ENCODE measurements at places on chromosomes 16 and 17.
A peak's percentile ranks its signal among the peaks of the same experiment; 100 is the strongest.

DNA sequence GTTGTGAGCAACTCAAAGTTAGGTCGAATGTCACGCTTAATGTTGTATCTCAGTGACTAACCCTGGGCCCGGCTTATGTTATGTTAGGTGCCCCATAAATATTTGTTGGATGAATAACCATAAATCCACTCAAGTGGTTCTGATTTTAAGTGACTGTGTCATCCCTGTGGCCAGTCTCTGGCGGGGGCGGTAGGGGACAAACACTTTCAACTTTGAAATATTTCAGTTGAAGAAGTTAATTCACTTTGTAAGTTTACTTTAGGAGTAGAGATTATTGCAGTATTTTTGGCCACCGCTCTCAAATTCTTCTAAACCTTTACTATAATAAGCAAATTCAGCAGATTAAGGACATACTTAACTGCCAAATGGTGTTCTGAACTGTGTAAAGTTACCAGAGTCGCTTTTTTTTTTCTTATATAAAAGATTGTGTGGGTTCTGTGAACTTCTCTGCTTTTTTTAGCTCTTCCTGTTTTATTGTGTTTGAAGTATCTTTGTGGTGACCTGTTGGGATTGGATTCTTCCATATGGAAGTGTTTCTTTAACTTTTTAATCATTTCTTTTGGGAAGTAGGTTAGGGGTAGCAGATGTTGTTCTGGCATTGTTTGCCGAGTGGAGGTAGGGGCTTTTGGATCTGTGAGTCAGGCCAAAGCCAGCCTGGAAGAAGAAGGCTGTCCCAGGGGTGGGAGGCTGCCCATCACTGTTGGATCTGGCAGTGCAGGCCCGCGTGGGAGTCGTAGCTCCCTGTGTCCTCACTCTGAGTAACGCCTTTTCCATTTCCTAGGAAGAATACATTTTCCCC is 61.4 kb upstream of the TBX2 start:
- no peak for DNase-seq

GRCh38 chr16:27189335-27189972 is 13.9 kb upstream of the KDM8 start:
- no peak for DNase-seq

DNA sequence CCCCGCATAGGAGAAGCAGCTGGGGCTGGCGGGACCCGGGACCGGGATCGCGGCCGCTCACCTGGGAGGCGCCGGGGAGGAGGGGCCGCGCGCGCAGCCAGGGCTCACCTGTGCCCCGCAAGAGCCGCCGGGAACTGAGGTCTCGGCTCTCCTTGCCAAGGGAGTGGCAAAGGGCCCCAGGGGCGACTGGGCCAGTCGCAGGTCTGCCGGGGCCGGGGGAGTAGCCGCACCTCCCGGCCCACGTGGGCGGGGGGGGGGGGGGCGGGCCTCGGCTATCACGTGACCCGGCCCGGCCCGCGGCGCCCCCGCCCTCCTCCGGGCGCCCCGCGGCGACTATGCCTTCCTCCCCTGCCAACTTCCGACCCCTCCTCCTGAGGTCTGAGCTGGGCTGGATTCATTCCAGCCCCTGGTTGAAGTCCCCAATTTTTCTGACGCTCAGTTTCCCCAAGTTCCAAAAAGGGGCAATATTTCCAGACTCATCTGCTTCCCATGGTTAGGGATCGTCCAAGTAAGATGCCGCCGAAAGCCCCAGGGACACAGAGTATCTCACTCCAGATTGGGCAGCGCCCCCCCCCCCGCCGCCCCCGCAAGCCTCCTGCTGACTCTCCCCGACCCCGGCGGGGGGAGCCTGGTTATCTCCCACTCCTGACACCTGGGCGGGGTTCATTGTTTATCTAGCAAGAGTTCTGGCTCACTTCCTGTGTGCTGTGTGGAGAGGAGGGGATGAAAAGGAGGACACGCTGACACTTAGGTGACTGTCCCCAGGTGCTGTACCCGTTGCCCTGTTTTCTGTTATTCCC is at the start of gene TMC6:
TMC6 (minus strand) TSS at position 205 of the 800 bp plus-strand sequence. CDS start 1,923 bp downstream, outside the sequence.
- peak; percentile 56 for DNase-seq

GRCh38 chr17:18851201-18851600 is 6.7 kb upstream of the PRPSAP2 start:
- DNase-seq, result no peak

- DNase-seq, result no peak
Measured at GRCh38 chr16:28597692-28598261, 927 bp upstream of the SULT1A2 start.

GRCh38 chr16:61083711-61084110 is 952.5 kb downstream of the CDH8 start:
- no peak for DNase-seq

DNA sequence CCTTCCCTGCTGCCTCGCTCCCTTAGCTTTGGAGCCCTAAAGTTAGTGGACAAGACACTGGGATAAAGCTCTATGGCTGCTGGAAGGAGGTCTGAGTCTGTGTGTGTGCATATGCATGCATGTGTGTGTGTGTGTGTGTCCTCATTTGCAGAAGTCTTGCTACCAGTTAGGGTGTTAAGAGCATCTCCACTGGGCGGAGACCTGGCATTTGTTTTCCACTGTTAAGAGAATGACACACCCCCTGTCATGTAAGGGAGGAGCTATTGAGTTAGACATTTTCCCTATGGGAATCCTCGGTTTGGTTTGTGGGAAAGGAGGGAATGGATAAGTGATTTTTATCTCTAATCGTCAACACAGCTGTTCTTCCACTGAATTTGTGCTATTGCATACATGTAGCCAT is 24.8 kb upstream of the ARHGAP23 start:
- no peak for DNase-seq

GRCh38 chr17:45752246-45752645 is 31.9 kb upstream of the CRHR1 start:
- DNase-seq, result no peak

DNA sequence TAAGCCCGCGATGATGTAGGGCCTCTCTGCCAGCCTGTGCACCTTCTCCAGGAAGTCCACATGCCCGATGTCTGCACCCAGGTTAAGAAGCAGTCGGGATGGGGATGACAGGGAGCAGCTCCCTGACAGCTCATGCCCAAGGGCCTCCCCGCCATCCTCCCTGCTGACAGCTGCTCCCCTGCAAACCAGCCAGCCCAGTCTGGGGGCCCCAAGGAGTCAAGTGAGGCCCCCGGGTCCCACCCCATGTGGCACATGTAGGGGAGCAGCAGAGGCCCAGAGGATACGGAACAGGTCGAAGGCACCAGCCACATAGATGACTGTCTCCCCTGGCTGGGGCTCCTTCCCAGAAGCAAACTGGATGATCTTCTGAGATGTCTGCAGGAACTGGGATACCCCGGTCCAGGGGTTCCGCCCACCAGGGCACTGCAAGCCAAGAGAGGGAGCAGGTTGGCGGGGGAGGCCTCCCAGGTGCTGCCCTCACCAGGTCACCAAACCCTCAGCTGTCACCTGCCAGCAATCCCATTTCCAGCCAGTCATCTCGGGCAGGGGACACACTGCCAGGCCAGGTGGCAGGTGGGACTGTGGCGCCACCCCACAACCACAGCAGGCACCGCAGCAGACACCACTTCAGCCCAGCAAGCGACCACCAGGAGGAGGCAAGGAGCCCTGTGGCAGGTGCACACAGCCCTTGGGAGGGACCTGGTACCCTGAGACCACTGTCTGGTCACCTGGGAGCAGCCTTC is 4.6 kb downstream of the PCYT2 start:
- no peak for DNase-seq

DNA sequence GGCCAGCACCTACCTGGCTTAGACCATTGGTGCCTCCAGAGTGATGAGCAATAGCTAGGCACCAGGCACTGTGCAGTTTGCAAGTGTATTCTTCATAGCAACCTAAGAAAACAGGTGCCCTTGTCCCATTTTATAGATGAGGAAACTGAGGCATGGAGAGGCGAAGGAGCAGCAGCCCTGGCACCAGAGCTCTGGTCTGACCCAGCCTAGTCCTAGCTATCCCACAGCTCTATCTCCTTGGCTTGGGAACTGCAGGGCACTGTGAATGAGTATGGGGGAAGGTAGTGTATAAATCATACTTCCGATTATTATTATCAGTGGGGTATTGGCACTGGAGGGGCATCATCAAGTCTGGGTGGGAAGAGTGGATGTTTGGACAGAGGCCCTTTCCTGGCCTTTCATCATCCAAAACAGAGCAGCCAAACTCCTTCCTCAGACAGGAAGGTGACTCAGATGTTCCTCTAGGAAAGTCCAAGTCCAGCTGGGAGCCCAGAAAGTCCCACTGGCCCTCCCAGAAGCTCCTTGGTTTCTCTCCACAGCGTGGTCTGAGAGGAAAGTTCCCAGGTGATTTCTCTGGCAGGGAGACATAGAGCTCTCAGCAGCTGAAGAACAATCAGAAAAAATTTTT is 32.0 kb upstream of the PLLP start:
- DNase-seq, result no peak

GRCh38 chr16:59274141-59274540 is 540.0 kb upstream of the GOT2 start:
- DNase-seq, result no peak

DNA sequence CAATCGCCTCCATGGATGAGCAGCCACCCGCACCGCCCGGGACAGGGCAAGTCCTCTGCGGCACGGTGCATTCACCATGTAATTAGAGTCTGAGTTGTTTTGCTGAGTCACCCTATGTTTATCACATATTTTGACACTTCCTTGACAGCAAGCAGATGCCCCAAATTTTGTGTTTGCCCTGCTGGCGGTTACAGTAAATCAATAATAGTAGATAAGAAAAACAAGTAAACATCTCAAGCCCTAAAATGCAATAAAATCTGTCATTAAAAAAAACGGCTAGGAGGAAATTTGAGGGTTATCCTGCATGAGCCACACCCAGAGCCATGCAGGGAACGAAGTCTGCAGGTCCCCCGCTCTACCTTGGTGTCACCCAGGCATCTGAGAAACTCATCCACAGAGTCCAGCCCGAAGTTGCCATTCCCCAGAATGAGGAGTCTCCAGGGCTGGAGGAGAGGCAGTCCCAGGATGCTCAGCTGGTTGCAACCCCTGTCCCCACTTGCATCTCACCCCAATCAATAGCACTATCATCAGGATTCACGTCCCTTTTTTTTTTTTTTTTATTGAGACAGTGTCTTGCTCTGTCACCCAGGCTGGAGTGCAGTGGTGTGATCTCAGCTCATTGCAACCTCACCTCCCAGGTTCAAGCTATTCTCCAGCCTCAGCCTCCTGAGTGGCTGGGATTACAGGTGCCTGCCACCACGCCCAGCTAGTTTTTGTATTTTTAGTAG is 16.5 kb upstream of the ST6GALNAC1 start:
- no peak for DNase-seq

- DNase-seq, result no peak
Measured at GRCh38 chr16:46839986-46840443, 9.0 kb upstream of the C16orf87 start.

DNA sequence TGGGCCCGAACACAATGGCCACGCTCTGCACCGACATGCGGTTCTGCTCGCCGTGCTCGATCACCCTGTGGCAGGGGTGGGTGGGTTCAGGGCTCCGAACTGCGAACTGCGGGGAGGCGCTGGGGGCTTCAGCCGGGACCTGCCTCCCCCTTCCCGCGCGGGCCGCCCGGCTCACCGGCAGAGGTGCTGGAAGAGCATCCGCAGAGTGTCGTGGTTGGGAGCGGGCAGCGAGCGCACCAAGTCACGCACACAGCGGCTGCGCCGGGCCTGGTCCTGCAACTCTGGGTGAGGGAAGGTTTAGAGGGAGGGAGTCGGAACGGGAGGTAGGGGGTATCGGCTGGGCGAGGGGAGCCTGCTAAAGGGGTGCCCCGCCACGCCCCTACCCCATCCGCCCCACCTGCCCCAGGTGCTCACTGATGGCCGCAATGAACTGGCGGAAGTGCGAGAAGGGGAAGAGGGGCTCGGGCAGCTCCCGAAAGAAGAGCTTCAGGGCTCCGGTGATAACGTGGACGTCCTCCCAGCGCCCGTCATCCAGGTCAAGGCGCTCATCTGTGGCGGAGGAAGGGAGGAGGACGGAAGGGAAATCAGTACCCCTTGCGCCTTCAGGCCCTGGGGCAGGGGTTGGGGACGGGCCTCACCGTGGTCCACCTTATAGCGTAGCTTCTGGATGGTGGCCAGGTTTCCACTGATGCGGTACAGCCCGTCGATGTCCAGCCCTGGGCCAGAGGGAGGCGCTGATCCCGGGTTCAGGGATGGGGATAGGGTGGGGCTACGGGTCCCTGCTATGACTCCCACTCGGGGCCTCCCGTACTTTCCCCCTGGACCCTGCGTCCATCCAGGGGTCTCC is 36.9 kb downstream of the ARHGAP27 start:
- no peak for DNase-seq
